Stimulated activated CD4-positive, alpha-beta T cell treated with anti-CD3 and anti-CD28 coated beads, TNF-alpha, amount 100 ng/mL, for 4 hours (primary cell): ENCODE measurements at places on chromosomes 3 and 15.

DNA sequence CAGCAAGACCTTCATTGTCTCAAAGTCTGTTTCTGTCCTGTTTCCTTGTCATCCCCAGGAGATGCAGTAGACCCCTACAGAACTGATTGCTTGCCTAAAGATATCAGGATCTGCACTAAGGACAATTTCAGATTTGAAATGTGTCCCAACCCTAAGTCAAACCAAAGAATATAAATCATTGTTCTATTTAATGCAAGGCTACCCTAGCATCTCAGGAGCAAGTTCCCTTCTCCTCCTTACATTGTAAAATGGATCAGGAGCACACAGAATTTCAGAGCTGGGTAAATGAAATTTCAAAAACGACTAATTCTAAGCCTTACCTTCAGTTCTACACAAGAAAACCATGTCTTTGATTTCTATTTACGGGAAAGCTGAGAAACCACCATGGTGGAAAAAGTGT lies 360.9 kb upstream of the KCNH8 start:
- DNase-seq, result no peak

DNA sequence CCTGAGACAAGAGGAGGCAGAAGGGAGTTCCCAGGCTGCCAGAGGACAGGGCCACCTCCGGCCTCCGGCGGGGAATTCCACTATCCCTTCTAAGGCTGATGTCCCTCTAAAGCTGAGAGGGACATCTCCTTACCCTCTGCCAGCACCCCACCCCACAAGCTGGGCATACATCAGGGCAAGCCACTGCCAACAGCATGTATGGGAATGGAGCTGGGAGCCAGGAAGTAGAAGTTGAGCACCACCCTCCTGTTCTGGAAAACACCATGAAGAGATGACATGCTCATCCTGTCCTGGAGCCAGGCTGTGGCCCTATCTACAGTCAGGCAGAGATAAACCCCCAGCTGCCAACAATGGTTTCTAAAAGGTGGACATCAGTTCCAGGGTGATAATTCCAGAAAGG lies 7.1 kb downstream of the PLCD1 start:
- DNase-seq, result no peak

DNA sequence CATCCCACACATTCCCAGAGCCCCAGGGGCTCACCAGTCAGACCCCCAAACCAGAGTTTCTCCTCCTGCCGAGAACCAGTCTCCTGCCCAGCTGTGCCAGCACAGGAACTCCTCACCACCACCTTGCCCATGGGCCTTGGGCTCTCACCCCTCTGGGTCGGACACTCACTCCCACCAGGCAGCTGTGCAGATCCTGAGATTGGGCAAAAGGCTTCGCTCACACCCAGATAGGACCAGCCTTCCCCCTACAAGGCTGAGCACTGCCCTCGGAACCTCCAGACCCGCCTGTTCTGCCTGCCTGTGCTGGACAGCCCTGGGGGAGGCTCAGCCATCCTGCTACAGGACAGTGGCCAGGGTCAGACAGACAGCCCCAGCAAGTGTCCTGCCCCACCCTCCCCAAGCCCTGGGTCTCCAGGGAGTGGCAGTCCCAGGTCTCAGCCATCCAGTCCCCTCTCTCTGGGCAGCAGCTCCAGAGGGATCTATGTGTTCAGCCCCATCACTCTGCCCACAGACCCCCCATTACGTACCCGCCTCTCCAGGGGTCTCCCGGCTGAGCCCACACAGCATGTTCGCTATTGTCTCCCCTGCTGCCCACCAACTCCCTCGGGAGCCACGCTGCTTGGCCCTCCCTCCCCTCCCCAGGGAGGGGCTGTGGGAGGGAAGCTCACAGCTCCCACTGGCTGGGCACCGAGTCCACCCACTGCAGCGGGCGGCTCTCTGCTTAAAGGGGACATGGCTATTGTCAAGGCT lies at the start of gene GRIP2:
TSS of gene GRIP2 (minus strand) at position 601 of the 750 bp plus-strand sequence. CDS start at position 567, 34 bp downstream.
- no peak for DNase-seq

- DNase-seq, result no peak
Observed at GRCh38 chr3:37447732-37448131, 273.4 kb upstream of the LRRFIP2 start.

DNA sequence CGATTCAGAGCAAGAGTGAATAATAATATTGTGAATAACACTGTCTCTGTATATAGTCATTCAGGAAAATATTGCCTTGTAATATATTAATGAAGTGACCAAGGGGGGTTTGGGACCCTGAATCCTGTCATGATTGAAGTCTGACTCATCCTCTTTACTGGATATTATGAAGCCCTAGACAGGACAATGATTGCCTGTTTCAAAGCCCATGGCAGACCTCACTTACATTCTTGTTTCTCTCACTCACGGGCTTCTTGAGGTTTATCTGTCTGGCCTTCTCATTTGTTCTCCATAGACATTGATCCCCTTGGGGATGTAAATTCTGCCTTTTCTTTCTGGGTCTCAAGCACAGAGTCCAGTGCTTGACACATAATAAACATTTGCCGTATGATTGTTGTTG lies 449.3 kb upstream of the THRB start:
- no peak for DNase-seq

GRCh38 chr3:32859604-32860237 lies 41.9 kb downstream of the TRIM71 start:
- no peak for DNase-seq

- DNase-seq, result no peak
Observed at GRCh38 chr15:49904296-49904695, 214.7 kb downstream of the ATP8B4 start.

GRCh38 chr3:63872135-63872924 lies 8.7 kb downstream of the ATXN7 start:
- no peak for DNase-seq

GRCh38 chr3:188489639-188490405 lies 335.9 kb downstream of the LPP start:
- no peak for DNase-seq

GRCh38 chr15:47887241-47887800 lies 170.0 kb downstream of the SEMA6D start:
- DNase-seq, result no peak
